Vagina (tissue), 2 donors: ENCODE measurements at places on chromosomes 4 and X. TPM values are rescaled to one million over a fixed set of nuclear protein-coding genes. Genes with fewer than 3 reads are reported as not detected.

DNA sequence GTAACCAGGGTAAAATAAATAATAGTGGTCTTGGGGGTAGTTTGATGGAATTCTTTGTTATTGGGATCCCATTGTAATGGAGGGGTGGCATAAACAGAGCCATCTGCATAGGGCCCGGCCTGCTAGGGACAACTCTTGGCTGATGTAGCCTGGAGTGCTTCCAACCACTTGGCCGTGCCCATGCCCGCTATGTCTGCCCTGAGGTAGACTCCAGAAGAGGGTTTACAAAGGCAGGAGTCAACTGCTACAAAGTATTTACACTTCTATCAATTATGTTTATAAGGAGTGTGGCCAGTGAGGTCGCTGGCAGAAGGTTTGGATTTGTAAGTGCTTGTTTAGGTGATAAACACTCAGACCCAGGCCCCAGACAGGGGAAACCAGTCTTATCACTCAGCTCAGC lies 8.1 kb downstream of the RASL11B start:
- H3K4me3 ChIP-seq = no peak overlapping the region
- H3K4me1 ChIP-seq = peaks cover 24% of the 10 kb centered on the region
- H3K27ac ChIP-seq = no peak overlapping the region
- no peak for DNase-seq

GRCh38 chr4:146333895-146334262 lies 119.5 kb downstream of the REELD1 start:
- no peaks in the 10 kb centered on the region for H3K27me3 ChIP-seq
- DNase-seq = no peak
- H3K4me1 ChIP-seq = no peaks in the 10 kb centered on the region

DNA sequence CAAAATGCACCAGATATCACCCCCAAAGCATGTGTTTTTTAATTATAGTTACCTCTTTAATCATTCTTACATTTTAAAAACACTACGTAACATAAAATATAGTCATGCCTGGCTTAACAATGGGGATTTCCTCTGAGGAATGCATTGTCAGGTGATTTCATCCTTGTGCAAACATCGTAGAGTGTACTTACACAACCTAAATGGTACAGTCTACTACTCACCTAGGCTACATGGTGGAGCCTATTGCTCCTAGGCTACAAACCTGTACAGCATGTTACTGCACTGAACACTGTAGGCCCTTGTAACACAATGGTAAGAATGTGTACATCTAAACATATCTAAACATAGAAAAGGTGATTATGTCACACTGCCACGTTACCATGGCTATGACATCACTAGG lies 208.6 kb downstream of the SPOCK3 start:
- H3K4me3 ChIP-seq = no peak overlapping the region
- H3K27me3 ChIP-seq = no peaks in the 10 kb centered on the region
- DNase-seq = no peak
- no peak overlapping the region for H3K27ac ChIP-seq
- H3K4me1 ChIP-seq = no peaks in the 10 kb centered on the region

GRCh38 chr4:15118292-15118691 lies 116.0 kb downstream of the CPEB2 start:
- H3K27ac ChIP-seq = no peak overlapping the region
- no peak for DNase-seq
- H3K4me3 ChIP-seq = no peak overlapping the region
- no peaks in the 10 kb centered on the region for H3K4me1 ChIP-seq

- no peaks in the 10 kb centered on the region for H3K36me3 ChIP-seq
- H3K27ac ChIP-seq = no peak overlapping the region
- H3K4me3 ChIP-seq = no peak overlapping the region
Observed at GRCh38 chr4:31678356-31678755, 958.2 kb downstream of the PCDH7 start.

DNA sequence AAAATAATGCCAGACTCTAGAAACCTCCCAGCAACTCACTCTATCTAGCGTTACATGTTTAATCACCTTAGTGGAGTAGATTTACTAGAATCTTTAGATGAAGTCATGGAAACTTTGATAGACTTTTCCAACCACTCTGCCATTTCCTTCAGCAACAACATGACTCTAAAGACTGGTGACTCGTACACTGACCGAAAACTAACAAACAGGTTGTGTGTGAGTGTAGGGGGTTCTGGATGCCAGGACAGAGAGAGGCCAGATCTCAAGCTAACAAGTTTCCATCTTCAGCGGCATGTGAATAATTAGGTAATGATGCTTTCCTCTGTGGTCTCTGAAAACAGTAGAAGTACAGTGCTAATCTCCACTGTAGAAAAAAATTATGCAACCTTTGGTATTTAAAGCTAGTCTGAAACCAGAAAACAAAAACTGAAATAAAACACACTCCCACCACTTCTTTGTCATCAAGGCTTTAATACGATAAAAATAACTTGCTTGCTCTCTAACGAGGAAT lies 286.4 kb downstream of the PRDM5 start:
- no peak for DNase-seq
- H3K27ac ChIP-seq = no peak overlapping the region
- H3K4me1 ChIP-seq = no peaks in the 10 kb centered on the region
- no peaks in the 10 kb centered on the region for H3K27me3 ChIP-seq
- H3K36me3 ChIP-seq = no peaks in the 10 kb centered on the region

DNA sequence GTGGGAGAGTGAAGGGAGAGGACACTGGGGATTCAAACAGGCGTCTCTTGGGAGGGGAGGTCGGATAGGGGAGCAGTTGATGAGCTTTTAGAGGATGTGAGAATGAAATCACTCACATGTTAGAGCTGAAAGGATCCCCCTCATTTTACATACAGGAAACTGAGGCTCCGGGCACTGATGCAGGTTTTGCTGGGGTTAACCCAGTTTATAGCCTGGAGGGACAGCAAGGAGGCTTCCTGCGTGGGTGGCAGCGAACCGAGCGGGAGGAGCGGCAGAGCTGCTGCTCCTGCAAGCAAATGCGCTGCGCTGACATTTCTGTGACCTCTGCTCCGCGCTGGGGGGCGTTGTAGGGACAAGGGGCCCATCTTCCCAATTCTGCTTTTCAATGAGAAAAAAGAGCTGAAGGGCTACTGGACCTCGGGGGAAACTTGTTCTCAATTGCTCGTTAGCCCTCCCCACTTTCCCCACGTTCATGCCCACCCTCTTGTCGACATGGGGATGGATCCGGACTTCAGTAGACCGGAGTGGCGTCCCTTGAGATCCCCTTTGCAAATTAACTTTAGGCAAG lies 1.2 kb upstream of the NEUROG2 start:
- peak overlapping the region; percentile 56 for H3K4me3 ChIP-seq
- H3K27ac ChIP-seq = no peak overlapping the region
- H3K4me1 ChIP-seq = peaks cover 30% of the 10 kb centered on the region

DNA sequence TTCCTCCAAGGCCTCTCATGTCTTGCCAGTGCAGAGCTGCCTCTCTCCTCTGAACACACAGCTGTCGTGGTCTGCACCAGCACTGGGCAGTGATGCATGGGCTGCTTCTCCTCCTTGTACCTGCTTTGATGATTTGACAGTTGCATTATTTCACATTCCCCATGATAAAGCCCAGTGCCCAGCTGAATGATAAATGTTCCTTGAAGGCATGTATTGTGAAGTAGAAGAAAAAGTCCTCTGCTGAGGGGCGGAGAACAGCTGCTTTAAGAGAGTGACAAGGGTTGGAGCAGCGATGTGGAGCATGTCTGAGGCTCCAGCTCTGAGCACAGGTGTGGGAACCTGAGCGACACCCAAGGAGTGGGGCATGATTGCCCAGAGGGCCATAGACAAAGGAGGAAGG lies 21.1 kb upstream of the TRIM2 start:
- H3K36me3 ChIP-seq = no peaks in the 10 kb centered on the region
- no peaks in the 10 kb centered on the region for H3K27me3 ChIP-seq
- no peak for DNase-seq
- H3K27ac ChIP-seq = no peak overlapping the region
- no peak overlapping the region for H3K4me3 ChIP-seq
- no peaks in the 10 kb centered on the region for H3K4me1 ChIP-seq

DNA sequence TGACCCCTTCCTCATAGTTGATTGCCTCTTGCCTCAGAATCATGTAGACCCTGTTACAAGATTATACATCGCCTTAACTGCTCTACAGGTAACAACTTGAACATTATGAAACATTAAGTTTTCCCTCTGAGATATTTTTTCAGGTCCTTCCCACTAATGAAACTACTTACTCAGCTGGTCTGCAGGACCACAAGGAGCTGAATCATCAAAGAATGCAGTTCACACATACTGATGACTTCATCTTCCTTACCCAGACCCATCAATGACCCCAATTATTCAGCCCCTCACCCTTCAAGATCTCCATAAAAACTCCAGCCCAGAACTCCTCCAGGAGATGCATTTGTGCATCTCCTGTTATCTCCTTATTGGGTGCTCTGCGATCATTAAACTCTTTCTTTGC lies 720.9 kb downstream of the RAPGEF2 start:
- no peak overlapping the region for H3K27ac ChIP-seq
- no peaks in the 10 kb centered on the region for H3K27me3 ChIP-seq
- no peaks in the 10 kb centered on the region for H3K36me3 ChIP-seq
- DNase-seq = no peak

PDGFC gene
- 19.4 TPM for total RNA-seq
